Right hindlimb (tissue), 1 donor: ENCODE measurements at places on chromosomes 1 and 21.

DNA sequence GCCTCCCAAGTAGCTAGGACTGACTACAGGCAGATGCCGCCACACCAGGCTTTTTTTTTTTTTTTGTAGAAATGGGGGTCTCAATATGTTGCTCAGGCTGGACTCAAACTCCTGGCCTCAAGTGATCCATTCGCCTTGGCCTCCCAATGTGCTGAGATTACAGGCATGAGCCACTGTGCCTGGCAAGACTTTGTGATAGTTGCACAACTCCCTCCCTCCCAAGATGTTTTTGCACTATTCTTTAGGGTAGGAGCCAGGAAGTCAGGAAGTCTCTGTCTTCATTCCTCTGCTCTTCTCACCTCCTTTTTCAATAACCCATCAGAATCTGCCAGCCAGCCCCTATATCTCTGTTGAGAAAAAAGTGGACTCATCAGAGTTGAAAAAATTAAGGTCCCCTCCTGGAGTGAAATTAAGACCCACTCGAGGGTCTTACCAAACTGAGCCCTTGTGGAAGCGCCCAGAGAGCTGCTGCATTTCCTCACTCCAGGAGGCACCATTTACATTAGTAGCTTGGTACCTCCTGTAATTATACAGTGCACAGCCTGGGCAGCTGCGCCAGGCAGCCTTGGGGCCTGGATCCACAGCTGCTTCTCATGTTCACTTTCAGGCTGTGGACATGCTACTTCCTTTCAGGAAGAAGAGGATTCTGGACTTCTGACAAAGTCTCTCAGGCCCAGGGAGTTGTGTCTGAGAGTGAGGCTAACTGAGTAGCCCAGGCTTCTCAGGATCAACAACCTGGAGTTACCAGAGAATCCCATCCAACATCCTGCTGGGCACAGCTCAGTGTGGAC is 24.0 kb downstream of the TCEA3 start:
- DNase-seq, result peak; percentile 39

DNA sequence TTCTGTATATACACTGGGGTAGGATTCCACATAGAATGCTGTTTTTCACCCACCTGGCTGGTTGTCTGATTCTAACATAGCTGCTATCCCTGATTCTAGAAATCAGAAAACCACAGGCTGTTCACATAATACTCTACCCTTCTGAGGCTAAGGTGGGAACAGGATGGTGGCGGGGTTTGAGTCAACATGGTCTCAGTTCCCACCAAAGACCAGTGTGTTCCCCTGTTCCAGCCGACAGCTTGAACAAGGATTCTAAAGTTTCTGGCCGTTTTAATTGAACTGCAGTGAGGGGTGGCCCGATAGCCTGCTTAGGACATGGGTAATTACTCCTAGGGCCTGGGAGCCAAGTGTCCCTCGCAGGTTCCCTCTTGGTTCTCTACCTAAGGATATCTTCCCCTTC is 38.4 kb downstream of the PEX14 start:
- no peak for DNase-seq

GRCh38 chr1:237411621-237412020 is 369.6 kb downstream of the RYR2 start:
- DNase-seq, result no peak

DNA sequence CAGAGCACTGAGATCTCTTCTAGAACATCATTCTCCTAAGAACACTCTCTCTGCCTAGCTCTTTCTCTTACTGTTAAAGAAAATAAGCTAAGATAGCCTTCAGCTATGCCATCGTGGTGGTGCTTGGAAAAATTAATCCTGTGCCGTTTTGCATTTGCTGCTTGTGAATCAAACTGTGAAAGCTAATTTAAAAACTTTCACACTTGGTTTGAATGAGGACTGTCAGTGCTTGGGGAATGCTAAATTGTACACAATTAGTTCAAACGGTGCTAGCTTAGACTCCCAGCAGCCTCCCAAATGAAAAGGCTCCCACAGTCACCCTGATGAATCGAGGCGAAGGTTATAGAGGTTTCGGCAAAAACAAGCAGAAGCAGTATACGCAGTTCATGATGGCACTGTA is 79.6 kb downstream of the DAB1 start:
- no peak for DNase-seq

- no peak for DNase-seq
Measured at GRCh38 chr1:245453541-245453940, 298.8 kb downstream of the KIF26B start.

DNA sequence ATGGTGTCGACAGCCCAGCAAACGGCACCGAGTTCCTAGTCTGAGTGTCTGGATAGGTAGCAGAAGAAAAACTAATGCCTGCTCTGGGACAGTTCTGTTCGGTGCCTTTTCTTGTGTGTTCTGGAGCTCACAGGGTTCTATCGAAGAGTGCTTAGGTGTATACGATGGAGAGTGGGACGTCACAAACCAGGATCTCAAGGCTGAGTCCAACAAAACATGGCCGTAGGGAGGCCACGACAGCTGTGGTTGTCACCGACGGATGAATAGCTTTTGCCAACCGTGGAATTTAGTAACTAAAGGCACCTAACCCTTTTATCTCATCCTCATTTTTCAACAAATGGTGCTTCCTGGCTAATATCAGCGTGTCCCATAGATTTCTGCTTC is 635 bp upstream of the SYNJ1 start:
- DNase-seq, result no peak
